Stimulated activated CD8-positive, alpha-beta memory T cell treated with anti-CD3 and anti-CD28 coated beads, Interleukin-15, amount 100 ng/mL, for 48 hours (primary cell): ENCODE measurements at places on chromosomes 6 and 20.
A peak's percentile ranks its signal among the peaks of the same experiment; 100 is the strongest.

DNA sequence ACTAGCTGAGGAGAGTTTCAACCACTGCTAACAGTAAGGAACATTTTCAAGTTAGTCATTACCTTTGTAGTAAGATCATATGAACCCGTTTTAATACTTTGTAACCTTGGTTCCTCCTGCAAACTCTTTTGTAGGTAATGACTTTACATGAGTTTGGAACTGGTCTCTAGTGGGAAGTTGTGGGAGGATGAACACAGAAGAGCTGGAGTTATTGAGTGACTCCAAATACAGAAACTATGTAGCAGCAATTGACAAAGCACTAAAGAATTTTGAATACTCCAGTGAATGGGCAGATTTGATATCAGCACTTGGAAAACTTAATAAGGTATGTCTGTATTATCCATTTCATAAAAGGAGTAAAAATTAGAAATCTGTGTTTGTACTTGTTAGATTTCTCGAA lies 29.3 kb downstream of the DOP1A start:
- no peak for DNase-seq

DNA sequence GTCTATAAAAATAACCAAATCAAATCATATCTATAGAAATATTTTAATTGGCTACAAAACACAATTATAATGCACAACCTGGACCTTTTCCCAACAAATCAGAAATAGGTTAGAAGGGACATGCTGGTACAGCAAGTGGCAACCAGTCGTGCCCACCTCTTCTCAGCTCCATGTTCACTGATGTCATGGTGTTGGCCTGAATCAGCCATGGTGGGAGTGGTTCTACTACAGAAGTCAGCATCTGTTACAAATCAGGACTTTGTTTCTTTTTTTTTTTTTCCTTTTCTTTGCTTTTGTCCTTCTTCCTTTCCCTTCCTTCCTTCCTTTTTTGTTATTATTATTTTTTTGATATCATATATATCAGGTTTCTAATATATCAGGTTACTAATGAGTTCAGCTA lies 91.2 kb downstream of the RALGAPA2 start:
- no peak for DNase-seq

GRCh38 chr6:77341058-77341986 lies 122.0 kb downstream of the HTR1B start:
- no peak for DNase-seq

- DNase-seq = no peak
These were observed 15.4 kb upstream of the STMND1 start for GRCh38 chr6:17086469-17086868.

DNA sequence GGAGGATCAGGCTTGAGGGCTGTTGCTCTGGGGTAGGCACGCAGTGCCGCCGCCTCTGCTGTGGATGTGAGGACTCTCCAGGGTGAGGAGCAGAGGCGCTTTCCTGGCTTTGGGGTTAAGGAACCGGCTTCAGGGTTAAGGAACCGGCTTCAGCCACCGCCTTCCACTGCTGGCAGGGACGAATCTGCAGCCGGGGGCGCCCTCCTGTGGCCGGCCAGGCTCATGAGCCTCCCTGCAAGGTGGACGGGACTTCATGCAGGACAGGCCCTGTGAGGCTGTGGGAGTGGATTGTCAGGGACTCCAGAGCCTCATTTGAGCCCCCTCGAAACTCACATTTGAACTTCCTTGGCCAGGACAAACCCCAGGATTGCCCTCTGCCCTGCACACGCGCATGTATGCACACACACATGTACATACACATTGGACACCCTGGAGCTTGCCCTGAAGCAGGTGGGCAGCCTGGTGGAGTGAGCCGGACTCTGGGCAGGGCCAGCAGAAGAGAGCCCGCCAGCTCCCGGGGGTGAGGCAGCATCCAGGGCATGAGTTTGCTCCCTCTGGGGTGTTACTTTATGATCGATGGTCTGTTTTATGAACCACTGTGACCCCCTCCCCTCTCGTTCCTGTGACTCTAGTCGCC lies 146.9 kb downstream of the PHACTR3 start:
- DNase-seq = peak; percentile 13

GRCh38 chr6:161037873-161038228 lies 46.3 kb downstream of the MAP3K4 start:
- no peak for DNase-seq

DNA sequence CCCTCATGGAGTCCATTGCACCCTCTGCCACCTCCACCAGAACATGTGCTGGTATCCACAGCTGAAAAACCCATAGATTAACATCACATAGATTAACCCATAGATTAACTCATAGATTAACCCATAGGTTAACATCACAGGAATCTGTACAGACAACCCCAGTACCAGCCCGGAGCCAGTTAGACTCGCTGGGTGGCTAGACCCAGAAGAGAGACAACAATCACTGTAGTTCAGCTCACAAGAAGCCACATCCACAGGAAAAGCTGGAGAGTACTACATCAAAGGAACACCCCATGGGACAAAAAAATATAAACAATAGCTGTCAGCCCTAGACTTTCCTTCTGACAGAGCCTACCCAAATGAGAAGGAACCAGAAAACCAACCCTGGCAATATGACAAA lies 25.1 kb downstream of the SERPINB9 start:
- no peak for DNase-seq

GRCh38 chr6:56786256-56786655 lies 143.6 kb upstream of the DST start:
- DNase-seq = no peak

DNA sequence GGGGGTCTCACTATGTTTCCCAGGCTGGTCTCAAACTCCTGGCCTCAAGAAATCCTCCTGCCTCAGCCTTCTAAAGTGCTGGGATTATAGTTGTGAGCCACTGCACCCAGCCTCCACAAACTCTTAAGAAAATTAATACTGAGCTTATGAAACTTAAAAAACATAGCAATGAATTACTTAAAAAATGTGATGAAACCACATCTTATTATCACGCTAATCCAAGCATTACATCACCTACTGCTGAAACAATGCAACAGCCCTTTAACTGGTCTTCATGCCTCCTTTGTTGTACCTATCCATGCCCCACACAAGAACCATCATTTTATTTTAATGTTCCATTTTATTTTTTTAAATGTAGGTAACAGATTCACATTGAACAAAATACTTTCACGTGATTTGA lies 24.9 kb downstream of the SESN1 start:
- DNase-seq = no peak

- DNase-seq = no peak
These were observed 23.5 kb downstream of the CARMIL1 start for GRCh38 chr6:25302677-25303128.

GRCh38 chr6:131197716-131198115 lies 62.4 kb downstream of the AKAP7 start:
- no peak for DNase-seq

DNA sequence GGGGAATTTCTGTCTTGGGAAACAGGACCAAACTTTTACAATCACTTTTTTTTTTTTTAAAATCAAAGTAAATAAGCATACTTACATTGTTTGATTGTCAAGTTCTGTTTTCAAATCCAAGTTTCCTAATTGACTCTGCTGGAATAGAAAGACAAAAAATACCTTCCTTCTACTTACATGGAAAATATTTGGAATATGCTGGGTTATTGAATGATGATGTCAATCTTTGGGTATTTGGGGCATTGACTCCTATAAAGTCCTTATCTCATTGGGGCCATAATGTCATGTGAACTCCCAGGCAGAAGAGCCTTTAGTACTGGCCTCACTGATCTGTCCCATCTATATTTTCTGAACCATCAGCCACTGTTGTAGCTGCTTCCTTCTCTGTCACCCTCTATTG lies 122.6 kb upstream of the NOX3 start:
- no peak for DNase-seq

GRCh38 chr20:1946442-1946761 lies 47.5 kb downstream of the PDYN start:
- DNase-seq = no peak

DNA sequence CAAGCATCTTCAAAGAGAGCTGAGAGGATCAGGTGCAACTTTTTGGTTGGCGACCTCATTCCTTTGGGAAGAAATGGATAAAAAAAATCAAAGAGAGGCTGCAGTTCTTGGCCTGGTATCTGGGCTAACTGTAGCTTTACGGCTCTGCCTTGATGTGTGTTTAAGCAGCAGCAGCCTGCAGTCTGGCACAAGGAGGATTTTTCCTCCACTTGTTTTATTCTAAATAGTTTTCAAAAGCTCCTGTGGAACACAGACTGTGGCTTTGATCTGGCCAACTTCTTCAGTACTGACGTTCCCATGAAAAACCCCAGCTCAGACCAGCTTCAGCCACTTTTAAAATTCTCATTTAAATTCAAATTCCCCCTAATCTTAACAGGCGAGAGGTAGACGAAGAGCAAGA lies 137.3 kb downstream of the HDGFL1 start:
- DNase-seq = no peak

DNA sequence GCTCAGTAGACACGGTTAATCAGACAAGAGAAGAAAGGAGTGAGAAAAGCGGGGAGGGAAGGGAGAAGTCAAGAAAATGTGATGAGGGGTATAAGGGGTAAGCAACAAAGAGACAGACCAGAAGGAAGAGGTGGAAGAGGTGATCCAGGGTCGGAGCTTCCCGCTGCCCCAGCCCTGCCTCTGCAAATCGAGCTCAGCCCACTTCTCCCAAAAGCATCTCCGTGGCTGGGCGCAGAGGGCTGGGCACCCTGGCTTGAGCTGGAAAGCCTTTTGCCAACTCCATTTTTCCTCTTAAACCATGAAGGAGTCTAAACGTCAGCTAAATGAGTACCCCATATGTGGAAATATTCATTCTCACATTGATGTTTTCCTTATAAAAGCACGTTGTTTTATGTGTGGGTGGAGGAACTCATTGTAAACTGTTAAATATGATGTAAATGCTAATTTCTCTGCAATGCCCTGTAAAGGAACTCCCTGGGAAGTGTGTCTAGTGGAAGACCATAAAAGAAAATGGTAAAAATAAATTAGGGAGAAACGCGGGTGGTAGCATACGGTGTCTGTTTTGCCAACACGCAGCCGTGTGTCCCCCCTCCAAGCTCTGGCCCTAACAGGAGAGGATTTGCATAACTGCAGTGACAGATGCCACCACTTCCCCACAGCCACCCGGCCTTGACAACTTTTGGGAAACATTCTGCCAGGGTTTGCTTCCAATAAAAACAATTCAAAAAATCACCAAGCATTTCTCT lies 55.2 kb upstream of the MAFB start:
- no peak for DNase-seq

DNA sequence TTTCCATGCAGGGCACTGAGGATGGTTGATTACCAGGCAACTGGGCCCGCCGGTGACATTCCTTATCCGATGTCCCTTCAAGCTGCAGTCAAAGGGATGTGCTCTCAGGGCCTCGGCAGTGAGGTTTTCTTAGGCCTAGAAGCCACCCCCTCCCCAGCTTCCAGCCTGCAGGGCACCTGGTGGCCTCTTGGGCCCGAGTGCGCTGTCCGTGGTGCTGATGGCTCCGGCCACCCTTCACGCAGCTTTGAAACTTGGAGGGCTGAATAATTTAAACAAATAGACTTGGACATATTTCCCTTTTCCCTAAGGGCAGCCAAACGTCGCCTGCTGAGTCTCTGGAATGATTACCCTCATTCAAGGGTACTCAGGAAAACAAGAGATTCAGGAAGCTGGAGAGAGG lies 8.9 kb upstream of the MLN start:
- DNase-seq = peak; percentile 2

GRCh38 chr20:31691646-31692275 lies 30.9 kb downstream of the BCL2L1 start:
- DNase-seq = no peak

- no peak for DNase-seq
These were observed 10.9 kb downstream of the SPATS1 start for GRCh38 chr6:44353336-44353735.

- no peak for DNase-seq
These were observed 35.7 kb downstream of the DNAAF9 start for GRCh38 chr20:3371754-3372153.

GRCh38 chr20:59600472-59600871 lies 3.9 kb upstream of the PHACTR3 start:
- DNase-seq = no peak
